ENCODE measurements at places on chromosomes 6 and 20.

DNA sequence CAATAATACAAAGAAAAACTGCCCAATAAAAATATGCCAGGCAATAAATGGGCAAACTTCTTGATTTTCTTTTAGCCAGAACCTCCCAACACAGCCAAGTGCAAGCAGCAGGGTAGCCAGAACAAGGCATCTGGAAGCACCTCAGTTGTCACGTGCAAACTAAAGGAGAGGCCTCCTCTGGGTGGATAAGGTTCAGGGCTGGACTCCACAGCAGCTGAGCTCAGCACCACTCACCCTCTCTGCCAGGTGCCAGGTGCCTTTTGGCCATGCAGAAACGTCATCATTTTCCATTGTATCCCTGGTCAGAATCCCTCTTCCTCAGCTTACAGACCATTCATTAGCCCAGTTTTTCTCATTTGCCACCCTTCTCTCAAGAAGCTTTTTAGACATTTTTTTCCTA, 52.7 kb downstream of the SOD2 start:
- no peak for DNase-seq

GRCh38 chr6:148760568-148761526, 14.0 kb downstream of the UST start:
- no peak for DNase-seq

GRCh38 chr6:98477231-98477630, 357.1 kb upstream of the POU3F2 start:
- DNase-seq = no peak

DNA sequence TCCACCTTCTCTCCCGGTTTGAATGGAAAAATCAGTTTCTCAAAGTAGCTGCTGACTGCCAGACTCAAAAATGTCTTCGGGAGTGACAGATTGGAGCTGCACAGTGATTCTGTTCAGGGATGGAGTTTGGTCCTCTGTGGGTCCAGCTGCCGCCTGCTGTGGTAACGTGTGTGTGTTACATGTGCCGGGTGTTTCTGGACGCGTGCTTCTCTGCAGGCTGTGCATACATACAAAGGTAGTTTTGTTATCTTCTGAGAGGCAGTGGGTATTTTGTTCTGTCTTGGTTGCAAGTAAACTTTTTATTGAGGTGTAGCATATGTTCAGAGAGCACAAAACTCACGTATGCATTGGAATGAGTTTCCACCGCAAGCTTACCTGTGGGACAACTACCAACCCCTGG, 41.3 kb upstream of the NAA20 start:
- DNase-seq = peak; percentile 7

All from cortex of kidney (tissue), 1 donor.